ENCODE measurements at places on chromosomes 6 and 20.

- DNase-seq = no peak
Measured at GRCh38 chr20:4844325-4844724, 122.6 kb downstream of the PRND start.

DNA sequence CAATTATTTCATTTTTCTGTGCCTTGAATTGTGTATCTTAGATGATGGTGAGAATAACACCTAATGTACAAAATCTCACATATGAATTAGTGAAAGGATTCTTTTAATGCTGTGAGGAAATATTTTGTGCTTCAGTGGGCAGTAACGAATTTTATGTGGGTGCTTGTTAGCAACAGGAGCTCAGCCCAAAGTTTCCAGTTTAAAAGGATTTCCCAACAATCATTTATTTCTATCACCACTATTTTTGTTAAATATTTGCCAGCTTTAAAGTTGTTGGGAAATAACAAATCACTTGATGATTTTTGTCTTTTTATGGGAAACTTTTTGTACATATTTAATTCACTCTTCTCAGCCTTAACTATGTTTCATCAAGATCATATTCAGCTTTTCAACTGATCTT is 111.8 kb downstream of the QKI start:
- DNase-seq = no peak

DNA sequence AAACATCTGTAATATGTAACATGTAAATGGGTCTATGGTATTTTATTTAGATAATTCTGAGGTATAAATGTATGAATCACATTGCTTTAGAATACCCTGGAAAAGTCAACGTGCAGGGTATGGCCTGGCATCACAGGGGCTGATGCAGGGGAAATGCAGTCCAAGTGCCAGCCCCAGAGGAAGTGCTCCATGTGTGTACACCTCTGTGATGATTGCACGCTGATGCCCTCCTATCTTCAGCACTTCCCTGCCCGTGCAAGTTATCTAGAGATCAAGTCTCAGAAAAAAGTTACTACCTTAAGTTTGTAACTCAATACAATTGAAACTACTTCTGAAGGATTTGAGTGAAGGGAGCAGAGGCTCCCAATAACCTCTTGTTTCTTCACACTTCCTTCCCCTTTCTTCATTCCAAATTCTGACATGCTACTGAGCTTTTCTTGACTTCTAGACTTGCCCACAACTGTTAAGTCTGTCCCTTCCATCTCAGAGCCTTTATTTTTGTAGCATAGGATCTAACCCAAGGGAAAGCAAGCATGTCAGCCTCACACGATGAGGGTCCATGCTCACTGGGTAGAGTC is 2.2 kb downstream of the SMLR1 start:
- no peak for DNase-seq

- no peak for DNase-seq
Measured at GRCh38 chr20:23121751-23122320, 35.7 kb upstream of the CD93 start.

- DNase-seq = no peak
Measured at GRCh38 chr6:79888587-79888986, 58.8 kb downstream of the ELOVL4 start.

- no peak for DNase-seq
Measured at GRCh38 chr6:14058735-14059134, 58.8 kb upstream of the CD83 start.

Data from stimulated activated CD4-positive, alpha-beta T cell treated with anti-CD3 and anti-CD28 coated beads, Interleukin-12 subunit alpha, Interleukin-12 subunit beta, amount 100 ng/mL, for 4 hours (primary cell).